ENCODE measurements at places on chromosomes 16 and 17.

DNA sequence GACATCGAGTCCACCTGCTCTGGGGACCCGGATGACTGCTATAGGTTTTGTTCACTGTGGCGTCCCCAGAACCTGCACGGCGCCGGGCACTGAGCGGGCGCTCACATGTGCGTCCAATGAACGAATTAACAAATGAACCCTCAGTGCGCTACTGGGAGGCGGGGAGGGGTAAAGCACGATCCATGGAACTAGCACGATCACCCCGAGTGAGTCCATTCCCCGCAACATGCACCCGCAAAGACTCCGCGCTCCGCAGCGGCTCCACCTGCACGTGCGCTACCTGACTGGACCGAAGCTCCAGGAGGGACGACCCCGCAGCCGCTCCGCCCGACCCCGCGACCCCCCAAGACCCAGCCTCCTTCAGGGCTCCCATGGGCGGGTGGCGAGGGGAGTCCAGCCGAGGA, 491 bp downstream of the TRAP1 start:
- DNase-seq: peak; percentile 32

GRCh38 chr16:57045694-57046381, 46.5 kb upstream of the CPNE2 start:
- peak; percentile 55 for DNase-seq

DNA sequence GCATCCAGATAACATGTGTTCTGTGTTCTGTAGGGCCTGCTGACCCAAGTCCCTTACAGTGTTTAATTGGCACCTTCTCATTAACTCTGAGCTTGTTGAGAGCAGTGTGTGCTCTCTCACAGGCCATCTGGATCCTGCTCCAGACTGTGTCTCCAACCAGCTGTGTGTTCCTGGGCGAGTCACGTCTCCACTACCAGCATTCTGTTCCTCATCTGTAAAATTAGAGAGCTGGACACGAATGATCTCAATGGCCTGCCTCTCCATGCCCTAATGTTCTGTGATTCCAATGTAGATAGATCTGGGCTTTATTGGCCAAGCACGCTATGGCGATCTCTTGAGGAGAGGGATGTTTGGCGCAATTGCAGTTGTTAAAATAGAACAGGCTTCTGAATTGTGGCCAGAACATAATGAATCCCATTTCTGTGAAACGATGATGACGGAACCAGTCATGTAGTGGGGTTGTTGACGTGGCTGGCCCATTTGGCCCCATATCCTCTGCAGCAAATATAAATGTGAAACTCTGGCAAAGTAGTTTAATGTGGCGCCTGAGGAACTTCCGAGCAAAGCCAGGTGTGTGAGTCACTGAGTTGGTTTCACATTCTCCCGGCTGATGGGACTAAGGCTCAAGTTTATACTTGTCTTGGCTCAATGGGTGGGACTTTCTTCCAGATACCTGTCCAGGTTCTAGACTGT, 22.2 kb downstream of the TBX4 start:
- no peak for DNase-seq

DNA sequence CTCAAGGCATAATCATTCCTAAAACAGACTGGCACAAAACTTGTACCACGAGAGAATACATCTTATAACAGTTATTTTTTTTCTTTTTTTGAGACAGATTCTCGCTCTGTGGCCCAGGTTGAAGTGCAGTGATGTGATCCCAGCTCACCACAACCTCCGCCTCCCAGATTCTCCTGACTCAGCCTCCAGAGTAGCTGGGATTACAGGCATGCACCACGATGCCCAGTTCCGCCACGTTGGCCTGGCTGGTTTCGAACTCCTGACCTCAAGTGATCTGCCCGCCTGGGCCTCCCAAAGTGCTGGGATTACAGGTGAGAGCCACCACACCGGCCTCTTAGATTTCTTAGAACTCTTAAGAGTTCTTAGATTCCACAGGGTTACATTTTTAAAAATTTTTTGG, 4.1 kb downstream of the NUFIP2 start:
- DNase-seq: no peak
